Femur (tissue), 1 donor: ENCODE measurements at places on chromosomes 7 and 10.

DNA sequence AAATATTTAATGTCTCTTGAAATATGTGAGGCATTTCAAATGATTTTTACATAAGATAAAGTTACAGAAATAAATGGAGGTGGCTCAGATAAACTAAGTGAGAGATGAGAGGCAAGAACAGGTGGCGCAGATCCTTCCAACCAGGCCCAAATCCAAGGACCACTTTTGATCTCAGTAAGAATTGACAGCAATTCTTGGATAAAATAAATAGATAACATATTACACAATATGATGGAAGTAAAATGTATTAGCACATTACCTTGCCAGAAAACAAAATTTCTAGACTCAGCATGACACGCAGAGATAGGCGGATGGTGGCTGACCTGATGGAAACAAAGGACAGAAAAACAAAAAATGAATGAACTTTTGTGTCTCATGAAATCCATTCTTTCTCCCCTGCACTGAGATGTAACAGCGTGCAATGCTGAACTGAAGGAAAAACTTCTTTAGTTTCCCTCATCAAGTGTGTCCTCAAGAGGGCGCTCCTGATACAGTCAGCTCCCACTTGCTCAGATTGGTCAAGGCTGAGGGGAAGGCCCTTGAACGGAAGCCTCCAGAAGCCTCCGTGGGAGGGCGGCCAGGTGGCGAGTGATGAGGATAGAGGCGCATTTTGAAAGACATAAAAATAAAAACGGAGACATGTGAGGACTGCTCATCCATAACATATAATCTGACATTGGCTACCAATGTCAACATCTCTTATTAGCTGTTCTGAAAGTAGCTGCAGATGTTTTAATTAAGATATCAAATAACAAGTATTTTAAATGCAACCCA lies 62.8 kb upstream of the GSDME start:
- DNase-seq: peak; percentile 84

- DNase-seq: no peak
These were observed 74.9 kb upstream of the COL13A1 start for GRCh38 chr10:69726850-69727249.

DNA sequence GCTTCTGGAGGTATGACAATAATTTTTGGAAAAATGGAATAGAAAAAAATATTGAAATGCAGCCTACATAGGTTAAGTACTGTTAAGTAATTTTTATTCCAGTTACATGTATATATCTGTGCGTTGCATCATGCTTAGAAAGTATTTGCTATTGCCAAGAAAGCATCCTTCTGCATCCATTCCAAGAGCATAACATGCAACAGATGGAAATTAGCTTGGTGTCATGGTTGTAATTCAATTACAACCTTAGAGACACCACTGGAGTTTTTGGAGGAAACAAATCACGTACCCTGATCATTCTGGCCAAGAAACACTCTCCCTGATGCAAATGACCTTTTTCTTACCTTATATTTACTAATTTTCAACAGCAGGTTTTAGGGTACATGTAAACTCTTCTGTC lies 1.7 kb downstream of the AKR1B1 start:
- DNase-seq: no peak

DNA sequence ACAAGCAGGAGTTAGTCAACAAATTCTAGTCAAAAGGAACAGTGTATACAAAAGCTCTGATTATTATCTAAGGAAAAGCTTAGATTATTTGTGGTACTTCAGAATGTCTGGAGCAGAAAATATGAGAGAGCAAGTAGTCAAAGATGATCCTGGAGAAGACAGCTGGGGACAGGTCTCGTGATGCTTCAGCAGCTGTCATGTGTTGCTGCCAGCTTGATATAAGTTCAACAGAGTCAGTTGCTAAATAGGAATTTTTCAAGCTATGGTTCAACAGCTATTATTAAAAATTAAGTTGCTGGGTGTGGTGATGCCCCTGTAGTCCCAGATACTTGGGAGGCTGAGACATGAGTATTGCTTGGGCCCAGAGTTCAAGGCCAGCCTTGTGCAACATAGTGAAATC lies 240.0 kb upstream of the RHOBTB1 start:
- DNase-seq: no peak

DNA sequence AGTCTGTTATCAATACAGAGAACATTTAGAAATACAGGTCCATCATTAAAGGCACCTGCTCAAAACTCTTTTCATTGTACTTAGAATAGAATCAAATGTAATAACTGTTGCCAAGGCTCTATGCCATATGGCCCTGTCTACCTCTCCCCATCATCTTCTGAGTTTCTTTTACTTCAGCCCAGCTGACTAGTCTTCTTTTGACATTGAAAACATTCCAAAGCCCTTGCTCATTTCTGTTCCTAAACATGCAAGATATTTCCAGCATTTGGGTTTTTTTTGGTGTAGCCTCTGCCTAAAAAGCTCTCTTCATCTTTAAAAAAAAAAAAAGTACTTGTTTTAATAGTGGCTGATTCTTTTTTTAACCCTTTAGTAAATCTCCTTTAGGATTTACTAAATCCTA lies 165.5 kb upstream of the SMIM30 start:
- DNase-seq: no peak

GRCh38 chr7:69109879-69110278 lies 488.4 kb upstream of the AUTS2 start:
- DNase-seq: no peak

DNA sequence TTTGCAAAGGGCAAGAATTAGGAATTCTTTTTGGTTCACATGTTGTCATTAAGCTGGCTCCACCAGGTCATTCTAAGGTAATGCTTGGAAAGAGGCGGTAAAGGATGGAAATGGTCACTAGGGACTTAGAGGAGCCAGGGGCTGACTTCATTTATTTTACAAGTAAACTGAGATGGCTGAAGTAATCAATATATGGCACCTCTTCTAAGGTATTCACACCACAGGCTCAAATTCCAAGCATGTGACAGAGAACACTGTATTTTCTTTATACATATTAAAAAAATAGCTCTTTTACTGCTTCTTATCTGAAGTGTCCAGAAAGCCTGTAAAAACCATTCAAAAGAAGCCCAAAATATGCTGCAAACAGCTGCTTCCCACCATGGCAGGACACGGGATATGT lies 239.0 kb downstream of the GLI3 start:
- no peak for DNase-seq

DNA sequence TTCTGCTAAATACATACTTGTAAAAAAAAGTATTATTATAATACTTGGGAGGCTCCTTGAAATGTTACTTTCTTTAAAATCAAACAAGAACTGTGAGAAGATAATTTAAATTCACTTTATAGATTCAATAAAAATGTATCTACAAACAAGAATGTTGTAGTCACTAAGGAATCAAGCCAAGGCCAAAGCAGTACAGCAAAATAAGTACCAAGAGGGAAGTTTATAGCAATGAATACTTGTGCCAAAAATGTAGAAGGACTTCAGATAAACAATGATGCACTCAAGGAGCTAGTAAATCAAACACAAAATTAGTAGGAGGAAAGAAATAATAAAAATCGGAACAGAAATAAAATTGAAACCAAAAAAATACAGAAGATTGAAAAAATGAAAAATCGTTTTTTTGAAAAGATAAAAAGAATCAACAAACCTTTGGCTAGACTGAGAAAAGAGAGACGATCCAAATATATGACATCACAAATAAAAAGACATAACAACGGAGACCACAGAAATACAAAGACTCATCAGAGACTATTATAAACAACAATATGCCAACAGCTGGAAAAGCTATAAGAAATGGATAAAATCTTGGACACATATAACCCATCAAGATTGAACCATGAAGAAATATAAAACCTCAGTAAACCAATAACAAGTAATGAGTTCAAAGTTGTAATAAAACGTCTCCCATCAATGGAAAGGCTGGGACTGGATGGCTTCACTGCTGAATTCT lies 286.0 kb upstream of the TMEM229A start:
- DNase-seq: no peak
